ENCODE measurements at places on chromosomes 4 and X.

GRCh38 chr4:182143086-182143821, 99.9 kb upstream of the TENM3 start:
- no peak for DNase-seq

- DNase-seq: no peak
Measured at GRCh38 chr4:34187056-34187455, 2057.3 kb downstream of the ARAP2 start.

DNA sequence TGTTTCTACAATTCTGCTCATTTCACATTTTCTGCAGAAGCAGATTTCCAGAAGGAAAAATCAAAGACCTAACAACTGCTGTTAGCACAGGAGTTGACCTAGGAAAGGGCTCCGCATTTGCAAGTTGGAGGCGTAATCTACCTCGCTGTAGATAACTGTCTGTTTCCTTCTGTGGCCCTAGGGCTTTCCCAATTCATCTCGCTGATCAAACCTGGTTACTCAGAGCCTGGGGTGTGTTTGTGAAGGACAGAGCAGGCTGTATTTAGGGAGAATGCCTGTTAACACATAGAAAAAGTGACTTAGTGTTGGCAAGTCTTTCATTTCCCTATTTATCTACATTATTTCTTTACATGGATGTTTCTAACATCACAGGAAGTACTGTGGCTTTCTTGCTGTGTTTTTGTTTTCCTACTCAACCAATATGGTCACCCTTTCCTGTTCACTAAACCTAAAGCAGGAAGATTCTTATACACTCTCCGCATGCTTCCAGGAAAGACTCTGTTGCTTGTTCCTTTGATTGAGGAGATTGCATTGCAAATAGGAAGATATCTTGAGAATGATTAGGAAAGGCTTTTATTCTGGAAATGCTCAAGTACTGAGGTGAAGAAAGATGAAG, 40.5 kb downstream of the AGA start:
- DNase-seq: no peak

- DNase-seq: no peak
Measured at GRCh38 chr4:177441061-177441802, 1.0 kb downstream of the AGA start.

All from CD8-positive, alpha-beta T cell (primary cell).